ENCODE measurements at places on chromosomes 16 and 17.

DNA sequence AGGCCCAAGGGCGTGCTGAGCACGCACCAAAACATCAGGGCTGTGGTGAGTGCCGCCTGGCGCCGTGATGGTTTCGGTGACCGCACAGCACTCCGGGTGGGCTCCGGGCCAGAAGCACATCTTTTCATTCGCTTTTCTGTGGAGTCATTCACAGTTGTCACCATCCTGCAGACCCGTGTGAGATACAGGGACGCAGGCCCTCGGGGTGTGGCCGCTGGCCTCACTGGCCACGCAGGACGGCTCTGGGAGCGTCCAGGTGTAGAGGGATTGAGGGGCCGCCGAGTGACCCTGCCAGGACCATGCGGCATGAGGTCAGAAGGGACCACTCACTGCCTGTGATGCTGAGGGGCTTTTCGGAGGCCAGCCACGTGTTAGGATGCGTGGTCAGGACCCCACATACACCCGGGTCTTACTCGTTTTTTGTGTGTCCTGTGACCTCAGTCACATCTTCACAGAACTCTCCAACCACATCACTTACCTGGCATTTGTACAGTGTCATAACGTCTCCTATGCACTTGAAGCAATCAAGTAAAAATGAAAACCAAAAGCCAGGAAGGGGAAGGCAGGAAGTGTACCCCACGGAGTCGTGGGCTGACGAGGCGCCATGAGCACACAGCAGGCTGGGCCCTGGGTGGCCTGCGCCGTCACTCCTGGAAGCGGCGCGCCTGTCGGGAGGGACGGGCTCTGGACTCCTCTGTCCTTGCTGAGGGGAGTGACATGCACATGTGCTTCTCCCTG lies 7.8 kb downstream of the ACSF3 start:
- DNase-seq, result no peak

DNA sequence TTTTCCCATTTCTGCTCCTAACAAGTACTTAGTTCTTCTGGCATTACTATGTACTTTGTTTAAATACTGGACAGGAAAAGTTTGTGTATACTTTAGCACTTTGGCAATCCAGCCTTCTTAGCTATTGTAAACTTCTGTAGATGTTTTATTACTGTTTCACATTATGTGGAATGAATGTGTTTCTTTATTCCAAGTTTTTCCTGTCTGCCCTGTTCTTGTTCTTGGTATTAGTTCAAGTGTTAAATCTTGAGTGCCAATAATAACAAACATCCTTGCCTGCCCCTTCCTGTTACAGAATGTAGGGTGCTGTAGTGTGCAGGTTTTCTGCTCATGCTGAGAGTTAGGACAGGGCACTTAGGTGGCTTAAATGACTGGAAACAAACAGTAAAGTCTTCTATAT lies 7.3 kb upstream of the CAPNS2 start:
- no peak for DNase-seq

- DNase-seq, result no peak
These were observed 2.2 kb upstream of the TMC5 start for GRCh38 chr16:19415461-19415860.

DNA sequence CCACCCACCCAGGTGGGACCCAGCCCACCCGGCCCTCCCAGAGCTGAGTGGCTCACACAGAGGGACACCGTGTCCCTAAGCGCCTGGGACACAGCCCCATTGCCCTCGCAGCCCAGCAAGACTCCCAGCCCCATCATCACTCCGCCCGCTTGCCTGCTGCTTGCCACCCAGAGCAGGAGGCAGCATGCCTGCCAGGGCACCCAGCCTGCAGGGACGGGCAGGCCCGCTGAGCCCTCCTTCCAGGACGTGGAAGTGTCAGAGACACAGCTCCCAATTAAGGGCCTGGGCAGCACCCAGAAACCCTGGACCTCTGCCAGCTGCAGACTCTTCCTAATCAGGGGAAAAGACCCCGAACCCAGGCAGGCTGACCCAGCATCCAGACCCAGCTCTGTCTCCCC lies 17.2 kb upstream of the OSGIN1 start:
- no peak for DNase-seq

- DNase-seq, result no peak
These were observed 96.2 kb downstream of the MYO1D start for GRCh38 chr17:32780721-32781120.

- DNase-seq, result no peak
These were observed 1470.1 kb upstream of the GOT2 start for GRCh38 chr16:60204181-60204580.

- no peak for DNase-seq
These were observed 791 bp upstream of the ZNF629 start for GRCh38 chr16:30787613-30788378.

GRCh38 chr16:79426663-79427062 lies 173.9 kb downstream of the MAF start:
- no peak for DNase-seq

GRCh38 chr17:19886116-19886515 lies 18.4 kb upstream of the ULK2 start:
- DNase-seq, result no peak

- DNase-seq, result no peak
These were observed 30.2 kb upstream of the ARHGAP44 start for GRCh38 chr17:12759090-12759489.

- no peak for DNase-seq
These were observed 6.1 kb downstream of the GDE1 start for GRCh38 chr16:19515757-19516156.

- DNase-seq, result no peak
These were observed 18.3 kb downstream of the CDIPT start for GRCh38 chr16:29844575-29845331.

DNA sequence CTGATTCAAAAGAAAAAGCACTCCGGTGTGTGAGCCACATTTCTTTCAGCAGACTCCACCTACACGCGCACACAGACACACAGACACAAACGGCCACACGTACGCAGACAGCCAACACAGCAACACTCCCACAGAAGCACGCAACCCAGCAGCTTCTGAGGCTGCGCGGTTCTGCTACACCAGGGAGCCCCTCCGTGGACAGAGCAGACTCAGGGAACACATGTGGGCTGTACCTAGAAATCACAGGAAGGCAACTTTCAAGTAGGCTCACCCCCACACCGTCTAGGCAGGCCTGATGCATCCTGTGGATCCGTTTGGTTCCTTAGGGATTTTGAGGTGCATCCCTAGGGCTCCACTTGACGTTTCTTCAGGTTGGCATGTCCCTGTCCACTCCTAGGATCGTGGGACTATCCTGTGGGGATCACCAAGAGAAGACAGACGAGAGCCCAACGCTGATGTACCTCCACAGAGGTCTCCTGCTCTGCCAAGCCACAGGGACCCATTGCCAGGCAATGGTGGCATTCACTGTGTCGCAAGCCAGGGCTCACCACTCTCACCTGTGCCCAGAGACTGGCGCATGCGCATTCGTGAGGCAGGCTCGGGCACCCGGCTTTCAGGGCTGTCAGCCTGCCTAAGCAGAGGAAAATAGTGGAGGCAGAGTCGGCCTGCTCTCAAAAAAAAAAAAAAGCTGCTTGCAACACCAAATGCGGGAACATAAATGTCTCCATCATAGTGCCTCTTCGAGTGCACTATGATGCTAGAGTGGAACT lies 2333.3 kb downstream of the TP53TG3F start:
- no peak for DNase-seq

DNA sequence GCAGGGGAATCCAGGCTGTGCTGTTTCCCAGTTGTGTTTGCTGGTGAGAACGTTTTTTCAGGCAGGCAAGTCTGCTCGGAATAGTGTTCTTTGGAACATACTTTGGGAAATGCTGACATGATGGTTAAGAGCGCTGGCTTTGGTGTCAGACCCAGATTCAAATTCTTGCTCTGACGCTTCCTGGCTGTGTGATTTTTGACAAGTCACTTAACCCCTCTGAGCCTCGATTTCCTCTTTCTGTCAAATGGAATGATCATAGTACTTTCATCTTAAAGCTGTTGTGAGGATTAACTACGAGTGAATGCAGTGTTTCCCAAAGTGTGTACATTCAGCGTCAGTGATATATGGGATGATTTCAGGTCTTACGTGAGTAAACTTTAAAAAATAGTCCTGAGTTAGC lies 4.8 kb downstream of the FBRS start:
- no peak for DNase-seq

- DNase-seq, result no peak
These were observed 10.0 kb downstream of the NUFIP2 start for GRCh38 chr17:29283961-29284360.

- no peak for DNase-seq
These were observed 18.5 kb upstream of the PITPNA start for GRCh38 chr17:1580979-1581676.

DNA sequence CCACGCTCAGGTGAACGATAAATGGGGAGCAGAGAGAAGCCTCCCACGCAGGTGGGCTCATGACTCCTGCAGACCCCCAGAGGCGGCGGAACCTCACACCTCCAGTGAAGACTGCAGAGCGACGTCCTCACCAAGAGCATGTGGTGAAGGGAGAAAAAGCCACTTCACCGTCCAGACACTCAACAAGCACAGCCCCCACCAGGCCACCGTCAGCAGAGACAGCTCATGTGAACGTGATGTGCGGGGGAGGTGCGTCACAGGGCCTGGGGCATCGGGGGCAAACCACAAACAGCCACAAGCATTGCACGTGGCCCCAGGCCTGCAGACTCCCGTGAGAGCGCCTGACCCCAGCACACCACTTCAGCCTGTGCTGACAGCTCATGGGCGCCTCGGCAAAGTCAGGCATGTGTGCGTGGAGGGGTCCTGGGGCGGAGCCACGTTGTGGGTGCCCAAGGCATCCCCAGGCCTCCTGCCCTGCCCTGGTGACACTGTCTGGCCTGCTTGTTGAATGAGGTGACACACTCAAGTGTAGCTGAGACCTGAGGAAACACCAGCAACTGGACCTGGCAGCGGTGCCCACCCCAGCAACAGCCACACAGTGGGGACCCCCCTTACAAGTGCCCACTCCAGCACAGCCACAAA lies 19.0 kb downstream of the LMF1 start:
- DNase-seq, result no peak

DNA sequence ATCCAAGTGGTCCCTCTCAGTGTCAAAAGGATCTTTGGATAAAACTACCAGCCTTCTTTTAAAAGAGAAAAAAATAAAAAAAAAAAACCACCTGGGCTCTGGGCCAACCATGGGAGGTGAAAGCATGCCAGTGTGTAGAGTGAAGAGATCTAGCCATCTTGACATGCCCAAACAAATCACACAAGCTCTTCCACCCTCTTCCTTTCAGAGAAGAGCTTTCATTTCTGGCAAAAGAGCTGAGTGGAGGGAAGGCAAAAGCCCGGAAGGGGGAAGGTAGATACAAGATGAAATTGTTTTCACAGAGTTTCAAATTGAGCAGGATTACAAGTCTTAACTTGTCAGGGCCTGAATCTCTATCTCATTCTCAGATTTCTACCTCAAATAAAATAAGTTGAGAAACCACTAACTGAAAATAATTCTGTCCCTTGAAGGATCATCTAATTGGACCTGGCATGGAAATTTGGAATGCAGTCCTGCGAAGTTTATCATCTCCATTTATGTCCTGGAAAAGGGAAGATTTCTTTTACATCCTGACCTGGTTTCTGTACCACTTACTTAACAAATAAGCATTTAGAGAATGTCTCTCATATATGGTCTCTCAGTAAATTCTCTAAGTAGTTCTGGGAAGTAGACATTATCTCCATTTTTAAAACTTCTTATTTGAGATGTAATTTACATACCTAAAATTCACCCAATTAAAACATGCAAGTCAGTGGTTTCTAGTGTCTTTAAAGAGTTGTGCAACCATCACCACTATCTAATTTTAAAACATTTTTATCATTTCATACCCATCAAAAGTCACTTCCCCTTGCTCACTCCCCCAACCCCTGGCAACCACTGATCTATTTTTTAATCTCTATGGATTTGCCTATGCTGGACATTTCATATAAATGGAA lies 93.7 kb downstream of the TANGO6 start:
- no peak for DNase-seq

- DNase-seq, result no peak
These were observed 89.7 kb downstream of the NPIPB11 start for GRCh38 chr16:29316761-29317183.

All from activated T-cell treated with anti-CD3 and anti-CD28 coated beads for 24 hours (primary cell).